ENCODE measurements at places on chromosomes 5 and 9.
A peak's percentile ranks its signal among the peaks of the same experiment; 100 is the strongest.

- peak; percentile 52 for DNase-seq
These were observed 6.5 kb upstream of the RICTOR start for GRCh38 chr5:39080597-39081204.

- no peak for DNase-seq
These were observed 67.1 kb downstream of the SH3TC2 start for GRCh38 chr5:148995791-148996190.

GRCh38 chr5:149345892-149346222 is 558 bp downstream of the GRPEL2 start:
- DNase-seq: no peak

DNA sequence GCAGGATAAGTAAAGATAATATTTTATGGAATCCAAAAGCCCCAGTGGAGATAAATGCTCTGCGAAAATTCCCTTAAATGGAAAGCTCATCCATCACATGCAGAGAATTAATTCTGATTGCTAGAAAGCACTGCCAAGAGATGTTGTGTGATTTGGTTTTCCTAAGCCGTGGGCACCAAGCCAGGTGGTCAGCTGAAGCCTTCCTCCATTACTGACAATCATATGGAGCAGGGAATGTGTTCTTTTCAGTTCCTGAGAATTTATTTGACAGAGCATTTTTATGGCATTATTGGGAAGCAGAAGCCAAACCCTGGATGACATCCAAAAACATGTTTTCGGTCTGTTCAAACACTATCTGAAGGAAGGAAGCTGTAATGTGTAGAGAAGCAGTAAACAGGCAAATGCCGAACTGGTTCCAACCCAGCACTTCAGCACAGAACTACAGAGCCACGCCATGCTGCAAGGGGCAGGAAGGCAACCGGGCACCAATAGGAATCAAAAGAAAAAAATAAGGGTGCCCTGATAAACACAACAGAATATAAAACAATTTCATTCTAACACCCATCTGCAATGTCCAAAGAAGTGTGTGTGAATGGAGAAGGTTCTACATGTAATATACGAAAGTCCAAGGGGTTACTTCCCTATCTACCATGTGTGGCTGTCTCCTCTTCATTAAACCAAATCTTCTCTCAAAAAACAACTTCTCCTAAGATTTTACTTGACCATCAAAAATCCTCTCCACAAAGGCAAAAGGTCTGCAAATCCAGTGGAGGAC is 12.3 kb downstream of the ARSB start:
- peak; percentile 18 for DNase-seq

DNA sequence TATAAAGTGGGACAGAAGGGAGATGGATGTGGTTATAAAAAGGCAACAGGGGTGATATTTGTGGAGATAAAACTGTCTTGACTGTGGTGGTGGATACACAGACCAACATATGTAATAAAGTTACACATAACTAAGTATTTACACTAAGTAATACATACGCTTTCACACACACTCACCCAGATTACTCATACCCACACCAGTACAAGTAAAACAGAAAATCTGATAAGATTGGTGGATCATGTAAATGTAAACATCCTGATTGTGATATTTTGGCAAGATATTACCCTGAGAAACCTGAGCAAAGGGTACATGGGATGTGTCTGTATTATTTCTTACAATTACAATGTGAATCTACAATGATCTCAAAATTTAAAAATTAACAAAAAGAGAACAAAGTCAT is 53.3 kb upstream of the SLIT3 start:
- DNase-seq: no peak
